ENCODE measurements at places on chromosomes 11 and 22.

- DNase-seq = no peak
These were observed 124.5 kb upstream of the TMEM45B start for GRCh38 chr11:129691142-129691541.

DNA sequence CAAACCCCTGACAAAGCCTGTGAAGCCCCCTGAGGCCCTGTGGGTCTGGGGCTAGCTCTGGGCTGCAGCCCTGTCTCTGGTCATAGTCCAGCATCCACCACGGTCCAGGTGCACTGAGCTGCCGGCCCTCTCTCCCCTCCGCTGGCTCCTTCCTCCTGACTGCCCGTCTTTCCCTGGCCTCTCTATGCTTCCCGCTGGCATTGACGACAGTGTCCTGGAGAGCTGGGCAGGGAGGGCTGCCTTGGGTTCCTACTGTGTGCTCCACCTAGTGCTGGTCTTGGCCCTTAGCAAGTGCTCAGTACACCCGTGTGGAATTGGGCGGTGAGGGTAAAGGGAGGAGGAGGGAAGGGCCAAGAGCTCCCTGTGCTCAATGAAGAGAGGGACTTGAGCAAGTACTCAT lies 868 bp upstream of the MYEOV start:
- no peak for DNase-seq

- DNase-seq = no peak
These were observed 60.1 kb downstream of the ZNRF3 start for GRCh38 chr22:28943501-28943879.

DNA sequence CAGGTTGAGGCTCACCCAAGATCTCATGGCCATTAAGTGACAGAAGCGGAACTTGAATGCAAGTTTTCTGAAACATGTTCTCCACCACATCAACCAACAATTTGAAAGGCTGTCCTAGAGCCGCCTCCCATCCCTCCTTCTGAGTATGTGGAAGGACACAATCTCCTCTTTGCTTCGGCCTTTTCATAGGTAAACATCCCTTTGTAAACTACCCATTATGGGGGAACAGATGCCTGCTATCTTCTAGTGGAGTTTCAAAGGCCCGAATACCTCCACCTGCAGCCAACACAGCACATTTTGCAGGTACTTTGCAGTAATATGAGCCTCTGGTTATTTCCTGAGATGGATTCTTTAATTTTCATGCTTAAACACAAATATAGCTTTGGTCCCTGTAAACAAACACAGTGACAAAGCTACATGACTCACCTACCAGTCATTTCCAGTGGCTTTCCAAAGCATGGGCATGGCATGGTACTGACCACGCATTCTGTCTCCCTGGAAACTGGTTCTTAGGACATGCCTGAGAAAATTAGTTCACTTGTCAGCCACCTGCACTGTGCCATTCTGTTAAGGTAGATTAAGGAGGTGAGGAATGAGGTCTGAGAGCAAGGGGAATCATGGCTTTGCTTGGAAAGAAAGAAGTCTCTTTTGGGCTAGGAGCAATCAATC lies 60.2 kb downstream of the EHF start:
- peak; percentile 72 for DNase-seq

- peak; percentile 25 for DNase-seq
These were observed 47.2 kb downstream of the PIWIL3 start for GRCh38 chr22:24727218-24727851.

DNA sequence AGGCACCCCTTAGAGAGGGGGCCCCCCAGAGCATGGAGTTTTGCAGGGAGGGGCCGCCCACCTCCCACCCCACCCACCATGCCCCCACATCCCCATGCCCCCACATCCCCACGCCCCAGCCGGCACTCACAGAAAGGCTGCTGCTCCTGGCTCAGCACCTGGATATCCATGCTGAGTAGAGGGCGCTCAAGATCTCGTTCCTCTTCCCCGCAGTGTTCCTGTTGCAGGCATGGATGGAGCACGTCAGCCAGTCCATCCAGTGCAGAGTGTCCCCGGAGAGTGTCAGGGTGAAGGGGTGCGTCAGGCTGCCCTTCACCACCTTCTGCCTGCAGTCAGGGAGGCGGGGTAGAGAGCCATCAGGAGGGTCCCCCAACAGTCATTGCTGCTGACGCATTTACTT lies 156.2 kb downstream of the CRYBB2 start:
- DNase-seq = no peak

DNA sequence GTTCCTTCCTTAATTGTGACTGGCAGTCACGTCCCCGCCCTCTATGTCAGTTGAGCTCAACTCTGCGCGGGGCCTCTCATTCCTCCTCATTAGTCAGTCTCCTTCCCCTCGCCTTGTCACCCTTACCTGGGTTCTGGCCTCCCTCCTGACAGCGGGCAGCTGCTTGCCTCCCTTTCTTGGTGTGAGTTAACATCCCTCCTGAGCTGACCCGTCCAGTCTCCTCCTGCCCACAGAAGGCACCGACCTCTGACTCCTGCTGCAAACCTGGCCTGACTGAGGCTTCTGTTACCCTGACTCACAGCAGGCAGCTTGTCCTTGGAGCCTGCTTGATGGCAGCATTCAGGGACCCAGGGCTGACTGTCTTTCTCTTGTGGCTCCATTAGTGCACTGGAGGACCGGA lies 45.2 kb downstream of the GRIK4 start:
- DNase-seq = no peak

- no peak for DNase-seq
These were observed 2.0 kb upstream of the NRXN2 start for GRCh38 chr11:64724863-64725532.

- no peak for DNase-seq
These were observed 92.2 kb upstream of the TOP3B start for GRCh38 chr22:22074634-22075381.
